Smooth muscle cell of the pulmonary artery (primary cell): ENCODE measurements at places on chromosomes 7 and 10. TPM values are rescaled to one million over a fixed set of nuclear protein-coding genes. Genes with fewer than 3 reads are reported as not detected.

The HMX2 gene
- not detected in 2 replicates for total RNA-seq

The SPDYE2B gene
- not detected in 2 replicates for total RNA-seq

The CLRN3 gene
- total RNA-seq = not detected in 2 replicates

The MYL10 gene
- total RNA-seq = not detected in 2 replicates

The C10orf67 gene
- total RNA-seq = 0.20 TPM in 1 of 2 replicates, not detected in the other

The PDE6C gene
- not detected in 2 replicates for total RNA-seq

The CWF19L1 gene
- 16.9 and 20.0 TPM in 2 replicates for total RNA-seq

The HHEX gene
- total RNA-seq = 2.1 and 9.2 TPM in 2 replicates

The GBX1 gene
- total RNA-seq = not detected in 2 replicates
